ENCODE measurements at places on chromosomes 4 and X.

GRCh38 chr4:25882226-25882625 lies 19.4 kb upstream of the SEL1L3 start:
- no peak for DNase-seq

- no peak for DNase-seq
These were observed 54.9 kb downstream of the F8 start for GRCh38 chrX:154967603-154968002.

- DNase-seq = no peak
These were observed 375.3 kb downstream of the IDS start for GRCh38 chrX:149129767-149130166.

GRCh38 chr4:23245203-23245832 lies 552.6 kb downstream of the GBA3 start:
- no peak for DNase-seq

- no peak for DNase-seq
These were observed 15.8 kb upstream of the LDB2 start for GRCh38 chr4:16914208-16914607.

- DNase-seq = no peak
These were observed 141.6 kb downstream of the PCDH18 start for GRCh38 chr4:137390707-137391106.

DNA sequence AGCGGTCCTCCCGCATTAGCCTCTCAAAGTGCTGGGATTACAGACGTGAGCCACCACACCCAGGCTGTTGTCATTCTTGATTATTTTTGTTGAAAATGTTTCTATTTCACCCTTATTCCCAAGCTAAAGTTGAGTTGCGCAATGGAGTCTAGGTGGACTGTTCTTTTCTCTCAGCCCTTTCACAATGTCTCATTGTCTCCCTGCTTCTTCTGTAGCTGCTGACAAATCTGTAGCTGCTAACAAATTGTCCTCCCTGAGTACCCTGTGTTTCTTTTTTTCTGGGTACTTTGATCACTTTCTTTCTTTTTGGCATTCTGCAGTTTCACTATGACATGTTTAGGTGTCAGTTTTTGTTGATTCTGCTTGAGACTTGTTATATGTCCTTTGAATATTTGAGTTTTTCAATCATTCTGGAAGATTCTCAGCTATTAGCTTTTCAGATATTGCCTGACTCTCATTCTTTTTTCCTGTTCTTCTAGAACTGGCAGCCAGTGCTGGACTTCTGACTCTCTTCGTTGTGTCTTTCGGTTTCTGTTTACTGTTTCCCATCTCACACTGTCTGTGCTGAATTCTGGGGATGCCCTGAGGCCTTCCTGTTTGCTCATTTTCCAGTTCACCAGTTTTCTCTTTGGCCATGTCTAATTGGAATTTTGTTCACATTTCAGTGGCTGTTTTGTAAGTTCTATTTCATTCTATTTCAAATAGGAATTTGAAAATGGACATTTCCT lies 6.6 kb downstream of the ABCD1 start:
- DNase-seq = no peak

DNA sequence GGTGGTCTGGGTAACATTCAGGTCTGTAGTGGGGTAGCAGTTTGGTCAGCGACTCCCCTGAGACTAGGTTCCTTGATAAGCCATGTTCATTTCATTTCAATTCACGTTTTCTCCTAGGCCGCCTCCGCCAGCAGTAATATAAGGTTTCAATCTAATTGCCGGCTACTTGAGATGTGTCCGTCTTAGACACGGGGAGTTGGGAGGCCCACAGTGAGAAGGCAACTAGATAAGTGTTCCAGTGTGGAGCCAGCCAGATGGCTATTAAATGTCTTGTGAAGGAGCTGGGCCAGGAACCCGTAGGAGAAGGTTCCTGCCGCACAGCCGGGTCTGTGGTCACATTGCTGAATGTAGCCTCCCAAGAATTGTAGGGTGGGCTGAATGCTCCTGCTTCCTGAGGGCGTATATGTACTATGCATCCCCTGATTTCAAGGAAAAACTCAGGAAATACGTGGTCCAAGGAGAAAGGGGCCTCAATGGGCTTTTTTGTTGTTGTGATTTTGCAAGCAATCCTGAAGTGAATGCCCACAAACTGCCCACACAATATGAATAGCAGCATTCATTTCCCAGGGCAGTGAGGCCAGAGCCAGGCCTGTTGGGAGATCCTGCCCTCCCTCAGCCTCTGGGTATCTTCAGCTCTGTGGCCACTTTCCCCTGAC lies 220.6 kb upstream of the RPL34 start:
- no peak for DNase-seq

DNA sequence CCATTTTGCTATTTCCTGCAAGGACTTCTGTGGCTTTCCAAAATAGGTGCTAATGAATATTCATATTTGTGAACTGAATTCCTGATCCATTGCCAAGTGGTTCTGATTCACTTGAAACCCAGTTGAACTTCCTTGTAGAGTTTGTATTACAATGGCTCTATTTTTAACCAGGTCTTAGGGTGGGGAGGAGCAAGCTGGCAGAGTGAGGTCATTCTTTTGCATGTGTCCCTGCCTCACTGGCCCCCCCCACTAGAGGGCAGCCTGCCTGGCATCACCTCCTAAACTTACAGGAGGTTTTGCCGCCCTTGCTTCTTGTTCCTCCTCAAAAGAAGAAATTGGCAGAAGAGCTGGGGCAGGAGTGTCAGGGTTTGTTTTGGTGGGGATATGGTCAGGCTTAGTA lies 10.5 kb downstream of the PTTG2 start:
- DNase-seq = peak; percentile 52
